Activated CD8-positive, alpha-beta memory T cell treated with anti-CD3 and anti-CD28 coated beads for 24 hours (primary cell): ENCODE measurements at places on chromosomes 7 and 10.
A peak's percentile ranks its signal among the peaks of the same experiment; 100 is the strongest.

GRCh38 chr7:65746398-65746669 is 126.5 kb upstream of the VKORC1L1 start:
- no peak for DNase-seq

DNA sequence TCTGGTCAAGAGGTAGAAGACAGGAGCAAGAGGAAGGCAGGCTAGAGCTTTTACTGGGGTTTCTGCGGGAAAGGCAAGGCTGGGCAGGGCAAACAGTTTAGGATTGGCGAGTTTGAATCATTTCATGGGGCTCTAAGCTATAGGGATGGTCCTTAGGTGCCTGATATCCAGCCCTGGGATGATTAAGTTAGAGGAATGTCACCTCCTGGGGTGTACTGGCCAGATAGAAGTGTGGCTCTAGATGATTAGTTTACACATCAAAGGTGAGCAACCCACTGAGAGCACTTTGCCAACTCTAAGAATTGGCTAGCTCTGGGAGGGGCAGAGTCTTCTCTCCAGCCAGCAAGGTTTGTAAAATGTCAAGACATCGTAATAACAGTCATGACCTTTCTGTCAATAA is 52.4 kb downstream of the ZNF365 start:
- no peak for DNase-seq

DNA sequence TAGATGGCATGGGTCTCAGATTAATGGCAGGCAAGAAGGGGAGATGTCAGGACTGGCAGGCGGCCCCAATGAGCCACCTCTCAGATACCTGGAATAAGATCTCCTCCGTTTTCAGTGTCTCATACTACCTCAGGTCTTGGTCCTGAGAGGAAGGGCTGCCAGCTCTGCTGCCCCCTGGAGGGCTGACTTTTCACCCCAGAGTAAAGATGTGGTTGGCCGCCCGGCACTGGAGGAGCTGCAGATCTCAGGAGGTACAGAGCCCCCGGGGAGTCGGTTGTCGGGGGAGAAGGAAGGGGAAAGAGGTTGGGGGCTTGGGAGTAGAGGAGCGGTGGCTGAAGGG is 642 bp upstream of the COL13A1 start:
- DNase-seq: peak; percentile 69

DNA sequence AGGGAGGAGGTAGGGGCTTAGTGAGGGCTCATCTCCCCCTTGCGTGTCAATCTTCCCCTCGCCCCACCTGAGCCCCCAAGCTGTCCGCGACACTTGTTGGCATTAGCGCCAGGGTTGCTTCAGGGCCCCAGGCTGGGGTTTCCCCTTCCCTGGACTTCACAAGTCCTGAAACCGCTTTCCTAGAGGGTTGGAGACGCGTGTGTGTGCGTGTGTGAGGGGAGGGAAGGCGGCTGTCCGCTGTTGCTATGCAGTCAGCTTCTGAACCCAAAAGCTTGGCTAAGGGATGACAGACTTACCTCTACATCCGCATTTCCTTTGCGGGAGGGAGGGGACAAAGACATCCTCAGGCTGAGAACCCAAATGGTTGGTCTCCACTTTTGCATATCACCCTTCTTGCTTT is 803 bp downstream of the GOLGA7B start:
- no peak for DNase-seq

GRCh38 chr7:13169356-13169755 is 481.9 kb downstream of the ARL4A start:
- no peak for DNase-seq
